Fibroblast of skin of left quadriceps (primary cell): ENCODE measurements at places on chromosomes 13 and 19.
A peak's percentile ranks its signal among the peaks of the same experiment; 100 is the strongest.

- no peak for DNase-seq
Measured at GRCh38 chr13:39766464-39767158, 111.1 kb downstream of the COG6 start.

DNA sequence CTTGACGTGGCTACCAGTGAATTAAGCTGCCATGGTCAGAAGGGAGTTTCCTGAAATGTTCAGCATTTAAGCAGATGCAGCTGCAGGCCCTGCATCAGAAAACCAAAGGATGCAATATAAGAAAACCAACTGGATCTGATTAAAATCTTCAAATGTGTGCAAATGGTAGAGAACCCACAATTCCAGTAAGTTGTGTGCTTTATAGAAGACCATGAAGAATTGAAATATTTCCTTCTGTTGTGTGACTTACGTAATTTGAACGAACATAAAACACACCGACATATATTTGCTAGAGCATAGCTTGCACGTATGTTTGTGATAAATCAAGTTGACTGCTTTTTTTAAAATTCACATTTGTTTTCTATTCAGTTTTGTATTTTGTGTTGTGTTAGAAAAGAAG lies 191.4 kb downstream of the COL4A1 start:
- DNase-seq, result peak; percentile 63

- DNase-seq, result no peak
Measured at GRCh38 chr13:32610977-32611376, 24.7 kb downstream of the PDS5B start.

GRCh38 chr13:94173312-94173854 lies 306.1 kb downstream of the DCT start:
- DNase-seq, result peak; percentile 51

DNA sequence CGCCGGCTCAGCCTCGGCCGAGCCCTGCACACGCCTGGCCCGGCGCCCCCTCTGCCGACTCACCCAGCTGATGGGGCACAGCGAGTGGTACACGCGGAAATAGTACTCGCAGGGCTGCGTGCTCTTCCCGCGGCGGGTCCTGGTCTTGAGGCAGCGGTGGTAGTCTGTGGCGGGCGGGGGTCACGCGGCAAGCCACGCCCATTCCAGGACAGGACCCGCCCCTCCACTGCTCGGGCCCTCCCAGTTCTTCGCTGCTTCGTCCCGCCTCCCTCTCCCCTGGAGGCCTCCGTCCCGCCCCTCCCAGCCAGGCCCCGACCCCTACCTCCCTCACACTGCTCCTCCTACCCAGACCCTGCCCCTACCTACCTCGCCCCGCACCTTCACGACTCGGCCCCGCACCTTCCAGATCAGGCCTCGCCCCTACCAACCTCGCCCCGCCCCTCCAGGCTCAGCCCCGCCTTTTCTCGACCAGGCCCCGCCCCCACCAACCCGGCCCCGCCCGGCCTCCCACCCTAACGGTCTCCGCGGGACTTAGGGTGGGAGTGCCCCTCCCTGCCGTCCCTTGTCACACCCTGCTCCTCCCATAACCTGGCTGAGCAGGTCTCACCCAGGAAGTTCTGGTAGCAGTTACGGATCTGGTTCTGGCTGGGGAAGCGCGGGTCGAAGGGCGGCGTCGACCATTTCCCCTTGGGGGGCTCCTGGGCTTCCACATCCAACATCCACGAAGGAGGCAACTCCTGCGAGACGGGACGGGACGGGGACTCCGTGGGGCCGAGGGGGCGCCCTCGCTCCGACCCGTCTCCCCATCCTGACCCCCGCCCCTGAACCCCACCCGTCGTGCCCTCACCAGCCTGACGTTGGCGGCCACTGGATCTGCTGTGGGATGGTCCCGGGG lies 469 bp downstream of the COX6B2 start:
- no peak for DNase-seq

- no peak for DNase-seq
Measured at GRCh38 chr19:3042621-3043267, 13.7 kb upstream of the TLE2 start.

- DNase-seq, result no peak
Measured at GRCh38 chr19:17420475-17420924, 653 bp downstream of the MVB12A start.

GRCh38 chr19:5001615-5002014 lies 32.7 kb downstream of the KDM4B start:
- peak; percentile 80 for DNase-seq

GRCh38 chr19:19492026-19492610 lies 23.2 kb downstream of the TSSK6 start:
- no peak for DNase-seq

- DNase-seq, result no peak
Measured at GRCh38 chr13:48112896-48113755, 18.2 kb upstream of the MED4 start.
